Stimulated activated CD8-positive, alpha-beta memory T cell treated with anti-CD3 and anti-CD28 coated beads, Interleukin-4, amount 100 ng/mL, for 48 hours (primary cell): ENCODE measurements at places on chromosomes 3 and 15.
A peak's percentile ranks its signal among the peaks of the same experiment; 100 is the strongest.

DNA sequence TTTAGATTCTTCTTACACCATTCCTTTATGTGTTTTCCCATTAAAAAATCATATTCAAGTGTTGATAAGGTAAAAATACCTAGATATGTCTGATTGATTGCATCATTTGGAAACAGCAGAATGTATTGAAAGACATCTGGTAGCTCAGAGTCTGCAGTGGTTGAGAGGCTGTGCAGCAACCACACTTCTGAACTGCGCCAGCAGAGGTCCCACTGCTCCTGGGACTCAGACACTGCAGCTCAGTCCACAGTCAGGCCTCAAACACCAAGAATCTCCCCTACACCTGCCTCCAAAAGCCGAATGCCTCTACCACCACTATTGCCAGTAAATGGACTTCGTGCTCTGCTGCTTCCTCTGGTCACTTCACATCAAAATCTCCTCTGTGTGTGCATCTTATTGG lies 176.9 kb upstream of the LMCD1 start:
- peak; percentile 58 for DNase-seq

DNA sequence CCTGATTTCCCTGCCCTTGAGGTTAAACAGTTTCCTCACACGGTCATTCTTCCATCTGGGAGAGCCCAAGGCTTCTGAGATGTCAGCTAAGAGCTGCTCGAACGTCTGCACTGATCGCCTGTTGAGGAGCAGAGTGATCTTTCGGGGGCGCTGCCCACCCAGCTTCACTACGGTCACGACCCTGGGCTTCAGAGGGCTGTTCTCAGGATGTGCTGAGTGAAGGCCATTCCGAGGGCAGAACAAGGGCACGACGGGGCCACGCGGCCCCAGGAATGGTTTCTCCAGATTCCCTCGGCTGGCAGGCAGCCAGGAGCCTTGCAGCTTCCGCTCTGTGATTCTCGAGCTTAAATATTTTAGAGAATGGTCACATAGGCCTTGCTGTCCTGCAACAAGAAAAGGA lies 25.7 kb downstream of the DCLK3 start:
- DNase-seq: no peak

GRCh38 chr3:124779751-124780191 lies 49.5 kb downstream of the UMPS start:
- no peak for DNase-seq

DNA sequence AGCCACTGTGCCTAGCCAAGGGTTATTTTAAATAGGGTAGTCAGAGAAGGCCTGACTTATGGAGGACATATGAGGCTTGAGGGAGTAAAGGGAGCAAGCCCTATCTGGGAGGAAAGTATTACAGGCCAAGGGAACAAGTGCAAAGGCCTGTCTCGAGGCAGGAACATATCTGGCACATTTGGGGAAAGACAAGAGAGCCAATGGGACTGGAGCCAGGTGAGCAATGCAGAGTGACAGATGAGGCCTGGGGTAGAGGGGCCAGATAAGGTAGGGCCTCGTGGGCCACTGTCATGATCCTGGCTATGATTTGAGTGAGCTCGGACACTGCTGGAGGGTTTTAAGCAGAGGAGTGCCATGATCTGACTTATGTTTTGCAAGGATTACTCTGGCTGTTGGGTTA lies 43.8 kb downstream of the DCP1A start:
- DNase-seq: no peak

DNA sequence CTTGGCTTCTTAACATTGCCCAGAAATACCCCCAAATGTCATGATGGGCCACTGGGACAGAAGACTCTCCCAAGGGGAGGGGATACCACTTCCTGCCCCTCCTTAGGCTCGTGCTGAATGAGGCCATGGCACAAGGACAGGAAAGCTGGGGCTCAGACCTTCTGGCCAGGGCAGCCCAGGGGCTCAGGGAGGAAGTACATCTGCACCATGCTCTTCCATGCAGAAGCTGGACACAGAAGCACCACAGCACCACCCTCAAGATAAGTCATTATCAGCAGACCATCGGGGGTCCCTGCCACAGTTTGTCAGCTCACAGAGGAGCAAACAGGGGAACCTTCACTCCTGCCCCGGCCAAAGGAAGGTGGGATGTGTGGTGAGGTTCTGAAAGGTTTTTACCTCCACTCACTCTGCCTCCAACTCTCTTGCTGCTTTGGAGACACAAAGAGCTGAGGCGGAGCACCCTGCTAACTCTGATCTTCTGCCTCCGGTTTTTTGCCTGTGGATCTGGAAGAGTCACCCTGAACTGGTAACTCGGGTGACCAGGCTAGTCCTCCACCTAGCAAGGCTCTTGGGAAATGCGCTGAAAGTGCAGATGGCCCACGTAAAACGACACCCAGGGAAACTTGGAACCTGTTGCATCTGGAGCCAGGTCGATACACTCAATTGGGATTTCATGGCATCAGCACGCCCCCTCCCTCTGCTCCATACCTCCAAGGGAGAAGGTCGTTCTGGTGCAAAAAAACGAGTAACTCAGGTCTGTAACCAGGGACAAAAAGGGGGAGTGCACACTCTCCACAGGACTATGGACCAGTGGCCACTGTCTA lies 8.3 kb downstream of the BMF start:
- DNase-seq: no peak

GRCh38 chr3:127259882-127260281 lies 28.0 kb downstream of the PRR20G start:
- DNase-seq: no peak

DNA sequence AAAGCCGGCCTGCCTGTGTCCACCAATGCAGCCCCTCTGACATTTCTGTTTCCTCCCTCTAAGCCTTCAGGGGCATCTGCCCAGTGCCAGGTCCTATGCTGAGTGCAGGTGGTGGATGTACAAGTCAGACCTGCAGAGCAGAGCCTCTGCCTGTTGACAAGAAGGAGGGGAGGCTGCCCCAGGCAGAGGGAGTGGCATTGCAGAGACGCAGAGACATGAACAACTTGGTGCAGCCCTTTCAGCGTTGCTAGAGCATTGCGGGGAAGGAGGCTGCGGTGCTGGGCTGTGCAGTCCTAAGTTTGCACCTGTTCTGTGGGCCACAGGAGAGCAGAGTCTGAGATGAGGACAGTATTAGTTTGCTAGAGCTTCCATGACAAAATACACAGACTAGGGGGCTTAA lies 65.2 kb downstream of the LSM3 start:
- DNase-seq: no peak

- no peak for DNase-seq
These were observed 494.2 kb upstream of the PROK2 start for GRCh38 chr3:72279068-72279604.

DNA sequence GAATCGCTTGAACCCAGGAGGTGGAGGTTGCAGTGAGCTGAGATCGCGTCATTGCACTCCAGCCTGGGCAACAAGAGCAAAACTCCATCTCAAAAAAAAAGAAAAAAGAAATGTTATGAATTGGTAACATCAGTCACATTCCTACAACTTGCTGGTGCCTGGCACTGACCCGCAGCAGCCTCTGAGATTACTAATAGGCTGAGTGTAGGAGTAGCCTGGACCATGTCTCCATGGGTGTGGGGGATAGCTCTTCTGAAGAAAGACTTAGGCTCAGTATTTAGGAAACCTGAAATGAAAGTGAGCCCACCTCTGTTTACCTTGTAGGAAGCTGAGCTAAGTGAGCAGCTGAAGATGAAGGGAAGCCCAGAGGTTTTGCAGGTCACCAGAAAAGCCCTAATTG lies 148.3 kb downstream of the LRRC28 start:
- no peak for DNase-seq

GRCh38 chr15:61141497-61142125 lies 87.5 kb downstream of the RORA start:
- DNase-seq: no peak

- no peak for DNase-seq
These were observed 227.6 kb downstream of the CLSTN2 start for GRCh38 chr3:140162551-140162950.

- DNase-seq: no peak
These were observed 210.9 kb downstream of the ZIC1 start for GRCh38 chr3:147619921-147620560.

- no peak for DNase-seq
These were observed 18.2 kb upstream of the HRH1 start for GRCh38 chr3:11136116-11136515.

DNA sequence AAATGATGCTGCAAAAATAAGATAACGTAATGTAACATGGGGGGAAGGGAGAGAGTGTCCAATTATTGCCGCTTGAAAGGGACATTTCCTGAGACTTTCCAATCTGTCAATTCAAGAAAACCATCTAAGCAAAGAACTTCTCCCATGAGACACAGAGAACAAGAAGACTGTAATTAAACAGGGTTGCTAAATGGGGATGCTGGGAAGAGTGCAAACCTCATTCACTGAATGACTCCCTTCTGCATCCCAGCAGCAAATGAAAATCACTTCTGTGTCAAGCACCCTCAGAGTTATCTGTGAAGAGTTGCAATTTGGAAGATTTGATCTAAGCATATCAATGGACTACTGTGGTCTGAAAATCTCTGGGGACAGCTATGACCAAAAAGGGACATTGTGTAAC lies 3.6 kb downstream of the RFT1 start:
- no peak for DNase-seq

GRCh38 chr15:30043211-30043655 lies 39.5 kb upstream of the GOLGA8J start:
- no peak for DNase-seq

DNA sequence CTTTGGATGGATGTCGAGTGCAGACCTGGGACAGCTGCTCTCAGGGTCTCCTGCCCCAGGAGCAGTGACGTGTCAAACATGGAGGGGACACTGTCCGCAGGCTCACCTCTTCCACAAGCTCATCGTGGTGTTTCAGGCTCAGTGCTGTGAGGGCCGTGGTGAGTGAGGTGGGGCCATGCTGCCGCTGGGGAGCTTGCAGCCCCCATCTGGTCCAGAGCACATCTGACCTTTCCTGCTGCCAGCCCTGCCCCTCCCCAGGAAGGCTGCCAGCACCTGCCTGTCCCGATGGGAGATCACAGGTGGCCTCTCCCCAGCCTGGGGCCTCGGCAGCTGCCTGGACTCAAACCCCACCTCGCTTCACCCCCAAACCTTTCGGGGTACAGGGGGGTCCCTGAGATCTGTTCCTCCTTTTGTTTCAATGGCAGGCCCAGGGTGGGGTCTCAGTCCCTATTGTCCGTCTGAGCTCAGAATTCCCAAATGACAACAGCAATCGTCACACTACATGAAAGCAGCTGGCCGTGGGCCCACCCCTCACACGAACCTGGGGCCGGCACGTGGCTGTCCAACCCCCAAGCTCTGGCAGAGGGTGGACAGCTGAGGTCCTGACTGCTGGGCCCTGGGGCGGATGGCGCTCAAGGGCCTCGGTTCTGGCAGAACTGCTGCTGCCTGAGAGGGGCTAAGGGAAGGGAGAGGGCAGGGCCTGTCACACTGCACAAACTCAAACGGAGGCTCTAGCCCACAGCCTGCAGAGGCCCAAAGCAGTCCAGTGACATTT lies 65.0 kb upstream of the RPL32 start:
- DNase-seq: no peak

GRCh38 chr3:128483657-128484403 lies 9.2 kb downstream of the GATA2 start:
- no peak for DNase-seq

- no peak for DNase-seq
These were observed 10.2 kb upstream of the TMEM45A start for GRCh38 chr3:100482176-100482575.

DNA sequence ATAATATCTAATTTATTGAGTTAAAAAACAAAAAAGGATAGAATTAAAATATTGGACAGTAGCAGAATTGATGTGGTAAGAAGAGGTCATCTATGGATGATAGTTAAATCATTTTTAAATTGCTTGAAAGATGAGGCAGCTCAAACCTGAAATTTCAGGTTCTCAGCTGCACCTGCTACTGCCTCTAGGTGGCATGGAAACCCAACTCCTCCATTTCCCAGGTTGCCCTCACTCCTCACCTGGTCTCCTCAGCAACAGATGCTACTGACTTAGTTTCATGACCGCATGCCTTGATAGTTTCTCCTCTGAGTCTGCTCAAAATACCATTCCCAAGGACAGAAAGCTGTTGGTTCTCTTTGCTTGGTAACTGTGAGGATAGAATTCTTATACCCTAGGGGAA lies 148.1 kb downstream of the ABHD5 start:
- DNase-seq: no peak

DNA sequence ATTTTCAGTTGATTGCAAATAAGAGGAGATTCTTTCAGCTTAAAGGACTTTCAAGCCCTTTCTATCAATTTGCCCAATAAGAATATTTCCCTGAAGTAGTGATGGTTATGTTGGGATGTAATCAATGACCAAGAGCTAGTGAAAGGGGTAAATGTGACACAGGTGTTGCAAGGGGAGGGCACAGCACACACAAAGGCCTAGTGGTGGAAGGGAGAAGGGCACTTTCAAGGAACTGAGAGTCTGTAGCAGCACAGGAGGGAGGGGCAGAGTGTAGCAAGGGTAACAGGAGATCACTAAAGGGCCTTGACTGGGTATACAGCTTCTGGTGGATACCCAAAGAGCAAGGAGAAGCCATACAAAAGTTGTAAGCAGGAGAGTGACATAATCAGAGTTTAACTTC lies 217.8 kb upstream of the ARHGEF26 start:
- no peak for DNase-seq

DNA sequence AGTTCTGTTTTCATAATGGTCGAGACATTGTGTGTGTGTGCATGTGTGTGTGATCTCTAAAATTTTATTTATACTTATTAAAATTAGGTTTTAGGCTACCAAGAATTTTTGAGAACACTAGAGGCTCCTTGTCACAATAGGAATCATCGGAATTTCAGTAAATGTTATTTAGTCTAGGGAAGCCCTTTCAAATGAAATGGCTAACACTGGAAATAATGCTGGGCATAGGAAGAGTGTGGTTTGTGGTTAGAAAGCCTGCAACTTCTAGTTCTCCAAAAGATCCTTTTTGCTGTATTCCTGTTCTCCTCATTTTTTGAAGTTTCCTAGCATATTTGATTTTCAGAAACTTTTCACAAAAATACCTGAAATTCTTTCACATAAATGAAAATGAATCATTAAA lies 92.5 kb upstream of the MBNL1 start:
- DNase-seq: no peak

DNA sequence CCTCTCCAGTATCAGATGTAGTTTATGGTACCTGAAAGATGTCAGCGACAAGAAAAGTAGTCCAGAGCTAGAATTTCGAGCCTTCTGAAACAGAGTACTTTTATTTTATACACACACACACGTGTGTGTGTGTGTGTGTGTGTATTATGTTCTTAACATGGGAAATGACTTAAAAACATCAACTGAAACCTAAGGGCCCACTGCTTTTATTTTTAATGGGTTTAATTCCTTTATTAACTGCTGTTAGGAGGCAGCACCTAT lies 1.9 kb downstream of the TCF12 start:
- no peak for DNase-seq

DNA sequence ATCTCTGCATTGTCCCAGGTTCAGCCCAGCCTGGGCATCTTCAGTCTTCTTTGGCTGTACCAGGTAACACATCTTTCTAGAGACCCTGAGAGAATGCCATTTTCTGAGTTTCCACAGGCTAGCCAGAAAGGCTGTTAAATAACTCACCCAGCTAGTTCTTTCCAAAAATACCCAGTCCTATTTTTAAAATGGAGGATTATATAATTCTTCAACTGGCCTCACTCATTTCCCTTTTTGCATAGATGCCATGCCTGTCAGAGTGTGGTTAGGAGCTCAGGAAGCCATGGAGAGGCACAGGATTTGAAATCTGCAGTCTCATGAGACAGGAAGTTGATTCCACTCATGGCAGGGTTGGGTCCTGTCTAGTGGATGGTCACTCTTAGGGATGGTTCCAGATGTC lies 39.8 kb downstream of the CEMIP start:
- no peak for DNase-seq

- DNase-seq: no peak
These were observed 226.0 kb downstream of the TCF12 start for GRCh38 chr15:57144448-57144847.

- no peak for DNase-seq
These were observed 777.4 kb downstream of the TUSC7 start for GRCh38 chr3:117486719-117487716.

- peak; percentile 88 for DNase-seq
These were observed 5.5 kb downstream of the BCL6 start for GRCh38 chr3:187739561-187740332.
